ENCODE measurements at places on chromosomes 5 and 9.

DNA sequence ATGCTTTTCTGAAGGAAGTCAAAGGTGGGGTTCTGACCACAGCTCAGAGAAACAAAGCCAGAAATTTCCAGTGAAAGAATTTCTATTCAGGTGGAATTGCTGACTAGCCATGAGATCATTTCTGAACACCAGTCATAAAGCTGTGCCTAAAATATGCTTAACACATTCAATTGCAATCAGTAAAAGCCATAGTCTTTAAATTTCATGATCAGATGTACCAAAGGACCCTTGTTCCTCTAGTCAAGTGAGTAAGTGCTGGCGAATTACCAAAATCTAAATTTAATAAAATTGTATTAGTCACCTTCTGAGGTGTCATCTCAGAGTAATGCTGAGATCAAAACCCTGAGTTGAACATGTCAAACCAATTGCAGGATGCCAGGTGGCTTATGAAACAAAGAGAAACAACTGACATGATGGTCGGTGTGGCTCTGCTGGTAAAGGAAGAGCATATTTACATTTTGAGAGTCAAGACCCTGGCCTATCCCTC, 334.2 kb upstream of the CCNH start:
- DNase-seq = no peak

DNA sequence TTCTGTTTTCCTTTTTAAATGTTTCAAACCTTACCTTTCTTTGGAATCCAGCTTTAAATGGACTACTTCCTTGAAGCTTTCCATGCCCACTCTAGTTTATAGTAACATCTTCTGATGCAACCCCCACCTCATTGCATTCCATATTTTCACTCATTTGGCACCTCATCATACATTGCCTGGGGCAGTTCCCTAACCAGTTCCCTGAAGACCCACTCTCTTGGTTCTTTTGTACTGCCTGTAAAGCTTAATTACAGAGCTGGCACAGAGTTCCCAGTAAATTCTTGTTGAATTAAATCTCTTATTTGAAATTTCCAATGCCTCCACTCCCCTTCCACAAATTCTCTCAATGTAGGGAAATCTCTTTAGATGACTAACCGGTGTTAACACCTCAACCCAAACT, 257.2 kb downstream of the ARRDC3 start:
- no peak for DNase-seq

- no peak for DNase-seq
Measured at GRCh38 chr9:1748407-1748806, 266.7 kb upstream of the SMARCA2 start.

GRCh38 chr5:140035881-140036280, 7.2 kb downstream of the NRG2 start:
- DNase-seq = no peak

GRCh38 chr9:127783111-127784008, 2.5 kb upstream of the CDK9 start:
- peak; percentile 40 for DNase-seq

DNA sequence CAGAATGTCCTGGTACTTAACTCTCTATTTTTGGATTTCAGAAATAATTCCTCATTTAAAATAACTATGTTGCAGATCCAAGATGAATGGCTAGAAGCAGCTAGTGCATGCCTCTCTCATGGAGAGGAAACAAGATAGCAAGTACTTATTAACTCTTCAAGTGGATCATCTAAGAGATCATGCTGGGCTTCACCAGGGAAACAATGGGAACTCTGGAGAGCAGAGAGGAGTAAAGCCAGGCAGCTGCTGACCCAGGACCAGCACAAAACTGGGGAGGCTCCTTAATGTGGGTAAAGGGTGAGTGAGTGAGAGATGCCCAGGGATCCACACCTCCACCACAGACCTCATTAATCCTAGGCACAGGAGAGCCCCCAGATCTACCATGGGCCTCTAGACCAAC, 897.8 kb upstream of the ACO1 start:
- no peak for DNase-seq

GRCh38 chr5:80146046-80146445, 109.8 kb downstream of the SERINC5 start:
- DNase-seq = no peak

GRCh38 chr5:112355058-112355685, 63.9 kb downstream of the EPB41L4A start:
- DNase-seq = no peak

GRCh38 chr5:86971034-86971571, 296.6 kb upstream of the RASA1 start:
- no peak for DNase-seq

DNA sequence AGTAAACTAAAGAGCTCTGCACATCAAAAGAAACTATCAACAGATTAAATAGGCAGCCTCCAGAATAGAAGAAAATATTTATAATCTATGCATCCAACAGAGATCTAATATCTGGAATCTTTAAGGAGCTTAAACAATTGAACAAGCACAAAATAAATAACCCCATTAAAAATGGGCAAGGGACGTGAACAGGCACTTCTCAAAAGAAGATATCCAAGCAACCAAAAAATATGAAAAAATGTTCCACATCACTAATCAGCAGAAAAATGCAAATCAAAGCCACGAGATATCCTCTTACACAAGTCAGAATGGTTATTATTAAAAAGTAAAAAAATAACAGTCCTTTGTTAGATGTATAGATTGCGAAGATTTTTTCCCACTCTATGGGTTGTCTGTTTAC, 109.1 kb upstream of the TRPC7 start:
- DNase-seq = no peak

DNA sequence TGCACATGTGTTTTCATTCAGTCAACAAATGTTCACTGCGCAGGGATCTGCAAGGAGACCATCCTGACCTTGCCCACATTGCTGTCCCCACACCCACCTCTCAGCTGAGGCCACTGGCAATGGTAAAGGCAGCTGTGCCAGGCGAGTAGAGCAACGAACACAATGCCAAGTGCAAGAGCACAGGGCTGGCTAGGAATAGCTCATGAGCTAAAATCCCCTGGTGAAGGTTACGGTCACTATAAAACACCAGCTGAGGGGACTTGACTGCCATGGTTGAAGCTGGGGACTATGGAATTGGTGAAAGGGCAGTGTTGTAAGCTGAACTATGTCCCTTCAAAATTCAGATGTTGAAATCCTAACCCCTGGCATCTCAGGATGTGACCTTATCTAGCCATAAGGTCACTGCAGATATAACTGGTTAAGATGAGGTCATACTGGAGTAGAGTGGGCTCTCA, 96.1 kb downstream of the OTULIN start:
- DNase-seq = no peak

DNA sequence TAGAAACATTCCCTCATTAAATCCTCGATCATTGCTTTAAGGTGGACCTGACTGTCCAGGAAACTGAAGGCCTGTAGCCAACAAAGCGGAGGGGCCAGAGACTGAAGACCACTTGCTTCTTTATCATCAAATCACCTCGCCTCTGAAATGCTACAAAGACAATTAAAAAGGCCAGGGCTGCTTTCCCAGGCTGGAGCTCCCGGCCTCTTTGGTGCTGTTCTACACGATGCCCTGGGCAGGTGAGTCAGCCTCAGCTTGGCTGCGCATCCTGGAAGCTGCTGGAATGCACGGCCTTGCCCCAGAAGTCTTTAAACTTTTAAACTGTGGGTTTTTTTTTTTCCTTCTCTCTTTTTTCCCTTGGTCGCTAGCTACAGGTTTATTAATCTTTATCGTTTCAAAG, 46.5 kb downstream of the SH3PXD2B start:
- no peak for DNase-seq

DNA sequence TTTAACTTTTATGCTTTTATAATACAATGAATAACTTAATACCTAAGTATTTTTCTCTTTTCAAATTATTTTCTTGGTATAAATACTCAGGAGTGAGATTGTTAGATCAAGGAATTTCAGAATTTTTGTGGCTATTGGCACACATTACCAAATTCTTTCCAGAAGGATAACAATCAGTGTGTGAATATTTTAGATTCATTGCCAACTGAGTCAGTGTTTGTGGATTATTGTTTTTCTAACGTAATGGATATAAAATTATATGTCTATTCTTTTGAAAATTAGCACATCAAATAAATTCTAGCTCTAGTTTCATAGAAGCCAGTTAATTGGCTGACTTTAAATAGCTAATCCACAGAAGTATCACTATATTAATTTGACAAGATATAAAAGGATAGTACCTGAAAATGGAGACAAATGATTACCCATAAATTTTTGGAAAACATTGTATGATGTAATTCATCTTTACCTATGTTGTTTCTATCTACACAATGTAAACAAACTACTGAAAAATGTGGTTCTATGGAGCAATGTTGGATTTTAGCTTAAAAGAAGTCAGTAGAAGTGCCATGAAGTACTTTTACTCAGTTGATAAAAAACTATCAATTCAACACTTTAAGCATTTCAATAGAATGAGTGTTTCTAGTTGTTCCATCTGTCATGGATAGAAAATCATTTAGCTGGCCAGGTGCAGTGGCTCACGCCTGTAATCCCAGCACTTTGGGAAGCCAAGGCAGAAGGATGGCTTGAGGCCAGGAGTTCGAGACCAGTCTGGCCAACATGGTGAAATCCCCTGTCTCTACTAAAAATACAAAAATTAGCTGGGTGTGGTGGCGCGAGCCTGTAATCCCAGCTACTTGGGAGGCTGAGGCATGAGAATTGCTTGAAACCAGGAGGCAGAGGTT, 185.1 kb downstream of the ADAMTSL1 start:
- no peak for DNase-seq

DNA sequence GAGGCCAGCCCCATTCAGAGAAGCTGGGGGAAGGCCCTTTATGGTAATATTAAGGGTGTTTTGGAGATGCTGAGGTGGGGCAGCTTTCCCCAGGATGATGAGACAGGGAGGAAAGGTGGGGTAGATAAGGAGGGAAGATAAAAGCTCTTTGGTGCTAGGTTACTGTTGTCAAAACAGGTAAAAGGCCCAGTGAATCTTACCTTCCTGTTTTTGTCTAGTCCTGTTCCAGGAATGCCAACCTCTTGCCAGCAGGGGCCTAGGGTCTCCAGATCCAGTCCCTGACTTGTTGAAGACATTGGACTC, 797 bp upstream of the CCL27 start:
- no peak for DNase-seq

- peak; percentile 62 for DNase-seq
Measured at GRCh38 chr5:55568654-55569512, 34.1 kb upstream of the PLPP1 start.

GRCh38 chr9:116724123-116724522, 37.0 kb downstream of the TRIM32 start:
- DNase-seq = no peak

DNA sequence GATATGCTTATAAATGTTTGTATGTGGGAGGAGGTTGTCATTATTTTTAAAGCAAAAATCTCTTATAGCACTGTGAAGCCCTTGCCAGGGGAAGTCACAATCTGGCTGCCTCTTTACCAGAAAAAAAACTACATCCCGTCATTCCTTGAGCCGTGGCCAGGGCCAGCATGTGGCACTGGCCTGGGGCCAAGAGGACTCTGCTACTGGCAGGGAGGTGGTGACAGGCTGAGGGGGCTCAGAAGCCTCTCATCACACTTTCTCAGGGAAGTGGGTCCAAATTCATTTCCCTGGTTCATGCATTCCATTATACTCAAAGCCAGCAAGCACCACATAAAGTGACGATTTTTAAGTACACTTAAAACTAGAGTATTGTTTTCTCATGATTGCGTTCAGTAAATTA, 457.3 kb downstream of the ZNF608 start:
- DNase-seq = no peak

DNA sequence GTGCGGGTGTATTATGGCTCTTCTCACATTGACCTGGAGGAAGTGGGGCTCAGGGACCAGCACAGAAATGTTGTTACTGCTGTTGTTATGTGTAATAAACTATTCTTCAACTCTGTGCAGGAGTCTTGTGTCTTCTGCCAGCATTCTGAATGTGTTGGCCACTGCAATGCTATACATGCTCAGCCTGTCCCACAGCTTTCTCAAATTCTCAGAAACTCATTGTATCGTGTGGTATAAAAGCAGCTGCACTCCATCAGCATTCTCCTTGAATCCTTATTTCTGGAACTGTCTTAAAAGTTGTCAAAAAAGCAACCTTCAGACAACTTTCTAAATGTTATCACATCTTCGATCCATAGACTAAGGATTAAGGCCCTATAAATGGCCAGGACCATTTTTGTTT, 72.0 kb downstream of the ZNF474 start:
- DNase-seq = no peak

DNA sequence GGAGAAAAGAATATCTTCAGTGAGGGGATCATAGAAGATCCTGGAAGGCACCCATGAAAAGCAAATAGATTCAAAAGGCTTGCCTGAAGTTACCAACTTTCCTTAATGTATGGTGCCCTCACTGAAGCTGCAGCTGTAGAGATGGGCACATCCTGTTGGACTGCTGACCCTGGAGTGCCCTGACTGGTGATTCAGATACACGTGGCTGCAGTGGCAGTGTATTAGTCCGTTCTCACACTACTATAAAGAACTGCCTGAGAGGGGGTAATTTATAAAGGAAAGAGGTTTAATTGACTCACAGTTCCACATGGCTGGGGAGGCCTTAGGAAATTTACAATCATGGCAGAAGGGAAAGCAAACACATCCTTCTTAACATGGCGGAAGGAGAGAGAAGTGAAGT, 80.3 kb downstream of the OSMR start:
- DNase-seq = no peak

- DNase-seq = peak; percentile 51
Measured at GRCh38 chr5:126975796-126976195, 54.6 kb downstream of the MARCHF3 start.

- DNase-seq = peak; percentile 73
Measured at GRCh38 chr5:73591102-73591695, 25.7 kb downstream of the UTP15 start.

DNA sequence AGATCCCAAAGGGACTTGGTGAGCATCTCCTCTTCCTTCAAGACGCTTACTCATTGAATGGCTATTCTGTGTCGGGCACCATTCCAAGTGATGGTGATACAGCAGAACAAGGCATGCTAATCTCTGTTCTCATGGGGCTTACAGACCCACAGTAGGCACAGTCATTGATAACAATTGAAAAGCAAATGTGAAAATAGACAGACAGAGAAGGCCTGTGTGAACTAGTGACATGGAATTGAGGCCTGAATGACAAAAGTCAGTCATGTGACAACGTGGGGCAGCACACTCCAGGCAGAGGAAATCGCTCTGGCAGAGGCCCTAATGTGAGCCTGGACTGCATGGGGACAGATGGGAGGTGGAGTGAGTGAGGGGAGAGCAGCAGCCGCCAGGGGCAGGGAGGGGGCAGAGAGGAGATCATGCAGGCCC, 70.7 kb upstream of the CPLX2 start:
- no peak for DNase-seq

DNA sequence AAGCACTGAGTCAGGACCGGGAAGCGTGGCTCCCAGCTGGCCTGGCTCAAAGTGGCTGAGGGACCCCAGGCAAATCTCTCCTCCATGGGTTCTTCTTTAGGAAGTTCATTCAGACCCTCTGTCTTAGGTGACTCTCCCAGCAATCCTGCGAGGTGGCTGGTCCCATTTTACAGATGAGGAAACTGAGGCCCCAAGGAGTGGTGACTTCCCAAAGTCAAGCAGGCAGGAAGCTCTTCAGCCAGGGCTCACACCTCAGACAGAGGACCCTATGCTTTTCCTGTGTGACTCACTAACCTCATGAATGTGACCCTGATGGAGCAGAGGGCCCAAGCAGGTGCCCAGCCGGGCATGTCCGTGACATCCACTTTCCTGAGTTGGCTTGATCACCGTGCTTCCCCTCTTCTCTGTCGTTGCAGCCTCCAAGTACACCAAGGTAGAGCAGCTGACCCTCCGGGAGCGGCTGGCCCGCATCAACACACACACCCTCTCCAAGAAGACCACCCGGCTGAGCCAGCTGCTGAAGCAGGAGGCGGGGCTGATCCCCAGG, 36.5 kb downstream of the ARHGEF37 start:
- DNase-seq = no peak

All from neural progenitor cell (in vitro differentiated cells).